Caco-2 (cell line): ENCODE measurements at places on chromosomes 6 and 20. TPM values are rescaled to one million over a fixed set of nuclear protein-coding genes. Genes with fewer than 3 reads are reported as not detected.

TFEB gene
- 3.8 and 3.9 TPM in 2 replicates for total RNA-seq

NOTCH4 gene
- 0.30 and 0.43 TPM in 2 replicates for total RNA-seq

SPTLC3 gene
- total RNA-seq = 31.5 and 34.7 TPM in 2 replicates

GRCh38 chr6:13810688-13811446, 3.5 kb downstream of the MCUR1 start:
- DNase-seq = no peak

- DNase-seq = no peak
These were observed 187.6 kb downstream of the CD83 start for GRCh38 chr6:14305131-14305530.

DNA sequence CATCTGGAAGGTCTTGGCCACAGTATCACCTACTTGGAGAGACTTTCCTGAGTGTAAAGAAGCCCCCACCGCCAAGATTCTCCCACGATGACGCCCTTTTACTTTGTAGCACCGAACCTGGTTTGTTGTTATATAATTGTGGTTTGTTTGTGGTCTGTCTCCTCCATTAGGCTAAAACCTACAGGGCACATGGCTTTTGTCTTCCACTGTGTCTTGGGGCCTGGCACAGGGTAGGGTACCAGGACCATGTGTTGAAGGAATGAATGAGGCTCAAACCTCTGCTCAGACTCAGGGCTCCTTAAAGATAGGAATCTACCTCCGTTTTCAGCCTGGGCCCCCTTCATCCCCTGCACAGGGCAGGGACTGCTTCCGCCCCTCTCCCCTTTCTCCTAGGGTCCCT, 59.4 kb upstream of the CCDC167 start:
- DNase-seq = no peak

- peak; percentile 86 for DNase-seq
These were observed 10.1 kb upstream of the NXT1 start for GRCh38 chr20:23340524-23340923.

GRCh38 chr20:2101057-2101864, at the start of gene STK35:
STK35 (plus strand) TSS chr20:2101827; CDS start chr20:2101882, 55 bp downstream.
- DNase-seq = peak; percentile 85

- no peak for DNase-seq
These were observed 93.9 kb downstream of the PSMG4 start for GRCh38 chr6:3352678-3353077.

PSORS1C2 gene
- not detected in 2 replicates for total RNA-seq

SLC4A11 gene
- total RNA-seq = 8.6 and 9.5 TPM in 2 replicates

AARS2 gene
- total RNA-seq = 18.8 and 20.5 TPM in 2 replicates

- no peak for DNase-seq
These were observed 61.3 kb downstream of the EFCAB8 start for GRCh38 chr20:32920066-32920465.

DNA sequence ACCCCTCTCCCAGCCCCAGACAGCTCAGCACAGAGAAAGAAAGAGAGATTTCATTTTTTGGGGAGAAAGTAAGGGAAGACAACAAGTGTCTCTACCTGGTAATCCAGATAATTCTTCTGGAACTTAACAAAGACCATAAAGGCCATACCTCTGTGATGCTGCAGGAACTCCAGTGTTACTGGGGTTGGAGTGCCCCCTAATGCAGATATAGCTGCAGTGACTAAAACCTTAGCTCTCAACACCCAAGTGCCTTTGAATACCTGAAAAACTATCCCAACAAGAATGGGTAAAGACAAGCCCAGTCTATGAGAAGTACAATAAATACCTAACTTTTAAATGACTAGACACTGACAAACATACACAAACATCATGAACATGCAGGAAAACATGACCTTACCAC, 365.3 kb upstream of the PTCHD4 start:
- DNase-seq = no peak

- DNase-seq = no peak
These were observed 29.5 kb downstream of the REPS1 start for GRCh38 chr6:138958595-138958994.

SIRPA gene
- 31.6 and 33.3 TPM in 2 replicates for total RNA-seq

BTNL2 gene
- total RNA-seq = not detected in 2 replicates

- no peak for DNase-seq
These were observed at the start of gene VSTM2L for GRCh38 chr20:37902504-37903313. VSTM2L (plus strand) TSS chr20:37903127; CDS start chr20:37903351, 224 bp downstream.

SRC gene
- total RNA-seq = 197 and 222 TPM in 2 replicates

GRCh38 chr6:11363881-11364576, 131.6 kb upstream of the NEDD9 start:
- DNase-seq = no peak

GRCh38 chr6:21767891-21768648, 174.5 kb downstream of the SOX4 start:
- DNase-seq = no peak

DNA sequence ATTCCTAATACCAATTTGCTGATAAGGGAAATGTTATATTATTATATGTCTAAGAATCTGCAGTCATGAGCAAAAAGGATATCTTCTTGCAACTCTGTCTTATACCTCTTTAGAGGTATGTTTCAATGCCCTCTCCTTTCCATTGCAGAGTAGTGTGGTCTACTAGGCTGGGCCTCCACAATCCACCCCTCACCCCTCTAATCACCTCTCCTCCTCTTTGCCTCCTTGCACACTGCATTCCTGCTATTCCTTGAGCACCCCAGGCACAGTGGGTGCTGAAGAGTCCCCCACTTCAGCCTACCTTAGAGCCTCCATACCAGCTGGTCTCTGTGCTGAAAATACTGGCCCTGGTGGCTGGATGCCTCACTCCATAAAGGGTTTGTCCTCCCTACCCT, 26.9 kb downstream of the ARMC2 start:
- DNase-seq = no peak

VGLL2 gene
- total RNA-seq = not detected in 2 replicates

- DNase-seq = no peak
These were observed 102.7 kb upstream of the INSM1 start for GRCh38 chr20:20265210-20265609.

F13A1 gene
- not detected in 2 replicates for total RNA-seq

ARMH2 gene
- total RNA-seq = not detected in 2 replicates

- DNase-seq = no peak
These were observed at the start of gene MLIP for GRCh38 chr6:54111341-54112045. MLIP (plus strand) TSS chr6:54111443; CDS start chr6:54111480, 37 bp downstream.

DNA sequence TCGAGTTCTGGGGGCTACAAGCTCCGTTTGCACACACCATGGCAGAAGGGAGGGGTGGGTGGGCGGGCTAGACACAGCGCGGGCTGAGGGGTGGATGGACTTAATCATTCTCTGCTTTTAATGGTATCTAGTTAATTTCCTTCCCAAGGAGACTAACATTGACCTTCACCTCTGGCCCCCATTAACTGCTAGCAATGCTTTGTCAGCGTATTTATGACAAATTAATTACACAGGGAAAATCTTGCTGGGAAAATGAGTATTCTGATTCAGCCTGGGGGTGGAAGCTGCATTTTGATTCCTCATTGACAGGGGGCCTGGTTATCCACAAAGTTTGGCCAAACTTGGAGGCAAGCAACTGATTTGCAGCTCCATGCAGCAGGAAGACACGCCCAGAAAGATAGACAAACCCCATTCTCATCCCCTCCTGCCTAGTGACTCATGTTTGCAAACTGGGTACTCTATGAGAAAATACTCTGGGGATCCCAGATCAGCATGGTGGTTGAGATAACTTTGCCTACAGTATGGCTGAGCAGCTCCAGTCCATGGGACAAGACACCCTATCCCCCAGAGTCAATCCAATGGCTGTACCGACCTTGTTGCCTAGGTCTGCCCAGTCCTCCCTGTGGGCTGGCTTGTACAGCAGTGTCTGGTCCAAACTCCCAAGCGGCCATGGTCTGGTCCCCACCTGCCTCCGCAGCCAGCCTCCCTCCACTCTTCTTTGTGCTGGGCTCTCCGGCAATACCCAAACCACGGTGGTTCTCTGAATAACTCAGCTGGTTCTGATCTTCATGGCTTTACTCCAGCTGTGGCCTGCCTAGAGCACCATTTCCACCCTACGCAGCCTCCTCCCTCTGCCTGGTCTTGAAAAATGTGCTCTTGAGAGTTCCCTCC, 19.7 kb downstream of the ZBP1 start:
- no peak for DNase-seq

GRCh38 chr6:157574851-157575424, 193.9 kb downstream of the ZDHHC14 start:
- DNase-seq = no peak

DNA sequence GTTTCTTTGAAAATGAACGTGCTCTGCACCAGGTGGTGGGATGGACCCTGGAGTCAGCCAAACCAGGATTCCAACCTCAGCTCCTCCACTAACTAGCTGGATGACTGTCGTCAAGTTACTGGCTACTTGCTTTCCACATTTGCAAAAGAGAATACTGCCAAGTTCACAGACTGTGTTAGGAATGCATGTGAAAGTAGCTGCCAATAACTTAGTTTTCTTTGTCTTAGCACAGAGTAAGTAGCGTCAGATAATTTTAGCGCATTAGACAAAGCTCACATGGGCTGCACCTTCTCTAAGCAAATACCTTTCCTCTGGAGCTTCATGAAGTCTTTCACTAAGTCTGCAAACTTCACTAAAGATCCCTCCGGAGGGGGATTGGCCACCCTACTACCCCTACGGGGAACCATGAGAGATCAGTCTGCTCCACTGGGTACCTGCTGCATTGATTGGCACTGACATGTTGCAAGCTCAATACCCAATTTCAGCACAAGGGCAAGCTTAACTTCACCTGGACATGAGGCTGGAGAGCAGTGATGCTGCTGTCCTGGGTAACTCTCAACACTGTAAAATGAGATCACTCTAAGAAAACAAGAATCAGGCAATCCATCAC, 113.9 kb downstream of the MBOAT1 start:
- DNase-seq = no peak

- DNase-seq = no peak
These were observed 8.7 kb downstream of the B4GALT5 start for GRCh38 chr20:49704932-49705336.

CTSZ gene
- 202 and 228 TPM in 2 replicates for total RNA-seq

DNA sequence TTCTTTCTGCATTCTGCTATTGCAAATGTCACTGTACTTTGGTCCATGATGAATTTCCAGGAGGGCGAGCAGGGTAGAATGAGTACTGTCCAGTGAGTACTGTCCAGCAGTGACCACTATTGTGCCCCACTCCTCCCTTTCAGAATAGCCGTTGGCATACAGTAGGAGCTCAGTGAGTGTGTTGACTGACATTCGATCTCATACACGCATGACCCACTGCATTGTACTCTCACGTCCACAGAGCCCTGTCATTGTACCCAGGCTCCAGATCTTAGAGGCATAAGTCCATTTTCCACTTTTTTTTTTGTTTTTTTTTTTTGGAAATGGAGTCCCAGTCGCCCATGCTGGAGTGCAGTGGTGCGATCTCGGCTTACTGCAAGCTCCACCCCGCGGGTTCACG, 8.2 kb downstream of the DYNLRB1 start:
- DNase-seq = peak; percentile 32

- no peak for DNase-seq
These were observed 93.9 kb upstream of the CITED2 start for GRCh38 chr6:139468178-139468819.

DNA sequence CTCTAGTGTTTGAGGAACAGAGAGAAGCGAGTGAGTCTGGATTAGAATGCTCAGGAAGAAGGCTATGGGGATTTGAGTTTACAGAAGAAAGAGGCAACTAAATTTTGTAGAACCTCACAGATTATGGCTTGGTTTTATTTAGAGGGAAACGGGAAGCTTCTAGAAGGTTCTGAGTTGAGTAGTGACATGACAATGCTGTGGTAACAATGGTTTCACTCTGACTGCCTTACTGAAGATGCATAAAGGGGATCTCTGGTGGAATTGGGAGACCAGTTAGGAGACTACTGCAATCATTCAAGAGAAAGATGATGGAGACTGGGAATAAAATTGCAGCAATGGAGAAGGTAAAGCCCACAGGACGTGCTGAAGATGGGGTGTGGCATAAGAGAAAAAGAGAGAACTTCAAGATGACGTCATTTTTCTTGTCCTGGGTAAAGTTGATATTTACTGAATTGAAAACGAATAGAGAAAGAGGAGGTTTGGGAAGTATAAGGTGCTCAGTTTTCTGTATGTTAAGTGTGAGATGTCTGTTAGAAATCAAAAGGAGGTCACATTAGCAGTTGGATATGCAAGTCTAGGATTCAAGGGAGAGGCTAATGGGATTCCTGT, 710.1 kb upstream of the NRSN1 start:
- DNase-seq = no peak

DNA sequence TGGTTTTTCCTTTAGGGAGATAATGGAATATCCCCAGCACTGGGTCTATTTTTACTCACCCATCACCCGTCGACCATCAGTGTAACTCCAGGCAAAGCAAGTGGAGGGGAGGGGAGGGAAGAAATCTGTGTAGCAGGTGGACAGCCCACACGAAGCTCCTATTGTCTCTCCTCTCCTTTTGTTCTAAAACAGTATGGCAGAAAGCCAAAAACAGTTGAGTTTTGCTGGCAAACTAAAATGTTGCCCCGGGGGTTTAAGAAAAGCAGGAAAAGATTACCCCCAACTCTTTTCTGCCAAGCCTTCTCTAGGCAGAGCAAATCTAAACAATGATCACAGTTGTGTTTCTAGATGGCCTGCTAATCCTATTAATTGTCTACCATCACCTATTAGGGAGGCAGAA, 89.7 kb downstream of the PREP start:
- no peak for DNase-seq

DNA sequence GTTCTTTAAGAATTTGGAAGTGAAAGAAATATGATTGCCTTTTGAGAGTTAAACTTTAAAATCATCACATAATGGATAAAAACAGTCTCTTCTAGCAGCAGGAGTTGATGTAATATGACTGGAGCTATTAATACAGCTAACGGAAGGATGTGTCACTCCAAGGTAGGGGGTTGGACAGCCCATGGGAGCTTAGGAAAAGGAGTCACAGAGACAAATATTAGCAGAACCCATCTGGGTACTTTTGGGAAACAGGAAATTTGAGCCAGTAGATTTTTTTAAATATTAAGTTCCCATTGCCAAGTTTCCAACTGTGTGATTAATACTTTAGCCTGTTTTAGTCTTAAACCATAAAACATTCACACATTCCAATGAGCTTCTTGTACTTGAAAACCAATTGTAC, 164.7 kb upstream of the RIMS1 start:
- no peak for DNase-seq

GHRH gene
- total RNA-seq = not detected in 2 replicates

NXT1 gene
- 33.6 and 34.1 TPM in 2 replicates for total RNA-seq

GRCh38 chr6:93182938-93183479, 236.3 kb downstream of the EPHA7 start:
- DNase-seq = no peak

GRCh38 chr6:165988302-165988756, 179.3 kb downstream of the TBXT start:
- DNase-seq = no peak

DNA sequence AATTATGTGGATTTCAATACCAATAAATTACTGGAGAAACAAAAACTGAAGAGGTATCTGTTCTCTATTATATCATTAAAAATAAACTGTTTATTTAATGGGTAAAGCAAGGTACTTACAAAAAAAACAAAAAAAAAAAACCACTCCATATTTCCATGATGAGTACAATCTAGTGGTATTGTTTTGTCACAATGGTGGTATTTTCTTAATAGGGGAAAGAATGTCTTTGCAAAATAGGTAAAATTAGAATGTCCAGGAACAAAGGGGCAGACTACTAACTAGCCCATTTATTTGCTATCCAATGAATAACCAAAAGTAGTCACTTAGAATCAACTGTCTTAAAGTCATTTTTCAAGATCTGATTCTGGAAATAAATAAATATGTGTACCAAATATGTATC, 92.0 kb downstream of the ARHGAP18 start:
- no peak for DNase-seq
